ENCODE measurements at places on chromosomes 13 and 19.
A peak's percentile ranks its signal among the peaks of the same experiment; 100 is the strongest.

GRCh38 chr13:36766295-36766694 lies 52.7 kb upstream of the RFXAP start:
- DNase-seq: no peak

DNA sequence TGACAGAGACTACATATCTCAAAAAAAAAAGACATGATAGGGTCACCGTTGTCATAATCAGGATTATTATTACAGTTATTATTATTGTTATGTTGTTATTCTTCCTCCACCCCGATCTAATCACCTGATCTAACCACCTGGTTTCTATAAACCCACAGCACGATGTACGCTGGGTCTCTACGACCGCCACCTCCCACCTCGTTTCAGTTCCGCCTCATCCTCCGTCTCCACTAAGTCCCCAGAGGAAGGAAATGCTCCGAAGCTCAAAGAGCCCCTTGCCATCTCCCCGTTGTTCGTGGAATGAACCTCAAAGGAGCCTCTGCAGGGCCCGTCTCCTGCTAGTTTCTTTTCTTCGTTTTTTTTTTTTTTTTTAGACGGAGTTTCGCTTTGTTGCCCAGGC lies 15.9 kb upstream of the MEIS3 start:
- no peak for DNase-seq

- DNase-seq: no peak
Observed at GRCh38 chr13:98478189-98479129, 98.4 kb downstream of the STK24 start.

DNA sequence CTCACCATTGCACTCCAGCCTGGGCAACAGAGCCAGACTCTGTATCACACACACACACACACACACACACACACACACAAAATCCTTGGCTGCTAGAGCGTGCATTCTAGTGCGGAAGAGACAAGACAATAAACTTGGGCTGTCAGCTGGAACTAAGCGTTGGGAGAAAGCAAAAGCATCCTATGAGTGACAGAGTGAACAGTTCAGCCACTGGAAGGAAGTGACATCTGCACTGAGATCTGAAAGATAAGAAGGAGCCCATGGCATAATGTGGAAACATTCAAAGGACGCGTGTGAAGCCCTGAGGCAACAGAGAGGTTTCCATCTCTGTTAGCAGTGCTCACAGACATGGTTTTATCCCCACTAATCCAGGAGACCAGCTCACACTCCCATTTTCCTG lies 3.5 kb upstream of the SLC1A5 start:
- DNase-seq: no peak

- no peak for DNase-seq
Observed at GRCh38 chr19:35031072-35031881, 1.0 kb downstream of the SCN1B start.

DNA sequence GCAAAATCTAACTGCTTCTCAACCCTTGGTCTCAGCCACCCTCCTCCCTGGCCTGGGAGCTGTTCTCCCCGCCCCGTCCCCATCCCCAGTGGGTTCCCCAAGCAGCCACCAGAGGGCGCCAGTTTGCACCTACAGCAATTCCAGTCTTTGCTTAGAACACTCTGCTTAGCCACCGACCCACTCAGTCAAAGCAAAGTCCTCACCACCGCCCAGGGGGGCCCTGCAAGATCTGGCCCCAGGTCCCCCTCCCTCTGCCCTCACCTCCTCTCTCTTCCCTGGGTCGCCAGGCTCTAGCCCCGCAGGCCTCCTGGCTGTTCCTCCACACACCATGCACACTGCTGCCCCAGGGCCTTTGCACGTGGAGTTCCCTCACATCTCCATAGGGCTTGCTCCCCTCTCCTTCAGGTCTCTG lies 12.4 kb downstream of the TMEM143 start:
- DNase-seq: peak; percentile 18

DNA sequence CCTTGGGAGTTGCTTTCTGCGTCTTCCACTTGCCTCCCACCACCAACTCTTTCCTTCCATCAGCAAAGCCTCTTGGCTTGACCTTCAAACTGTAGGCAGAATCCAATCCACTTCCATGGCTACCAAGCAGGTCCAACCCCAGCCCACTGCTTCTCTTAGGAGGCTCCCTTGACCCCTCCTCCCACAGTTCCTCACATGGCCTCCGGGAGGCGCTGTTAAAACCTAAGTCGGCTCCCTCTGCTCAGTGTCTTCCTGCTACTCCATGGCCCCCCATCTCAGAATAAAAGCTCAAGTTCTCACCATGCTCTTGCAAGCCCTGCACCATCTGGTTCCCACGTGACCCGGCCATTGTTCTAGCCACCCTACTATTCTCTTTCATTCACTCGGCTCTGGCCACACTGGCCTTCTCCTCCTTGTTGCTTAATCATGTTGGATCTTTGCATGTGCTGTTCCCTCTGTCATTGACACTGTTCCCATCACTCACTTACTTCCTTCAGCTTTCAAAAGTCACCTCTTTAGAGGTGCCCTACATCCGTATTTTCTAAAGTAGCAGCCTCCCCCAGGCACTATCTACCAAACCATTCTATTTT lies 7.5 kb downstream of the IZUMO2 start:
- no peak for DNase-seq

DNA sequence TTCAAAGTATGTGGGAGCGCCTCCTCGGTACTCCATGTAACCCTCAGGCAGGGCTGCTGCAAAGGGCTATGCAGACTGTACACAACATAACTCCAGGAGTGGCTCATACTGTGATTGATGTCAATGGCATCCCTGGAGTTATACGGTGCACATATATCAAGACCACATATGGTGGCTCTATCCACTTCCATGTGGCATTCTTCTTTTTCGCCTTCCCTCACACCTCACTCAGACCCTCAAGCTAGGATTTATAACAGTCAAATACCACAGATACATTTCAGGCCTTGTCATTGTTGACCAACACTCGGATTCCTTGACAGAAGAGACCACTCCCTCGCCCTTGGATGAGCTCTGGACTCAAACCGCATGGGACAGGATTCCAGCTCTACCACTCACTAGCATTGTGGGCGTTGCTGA lies 11.3 kb upstream of the UBL3 start:
- no peak for DNase-seq

- no peak for DNase-seq
Observed at GRCh38 chr13:19181621-19182485, at the start of gene TUBA3C. TUBA3C (minus strand) TSS chr13:19181824; CDS start chr13:19181747, 77 bp downstream.

DNA sequence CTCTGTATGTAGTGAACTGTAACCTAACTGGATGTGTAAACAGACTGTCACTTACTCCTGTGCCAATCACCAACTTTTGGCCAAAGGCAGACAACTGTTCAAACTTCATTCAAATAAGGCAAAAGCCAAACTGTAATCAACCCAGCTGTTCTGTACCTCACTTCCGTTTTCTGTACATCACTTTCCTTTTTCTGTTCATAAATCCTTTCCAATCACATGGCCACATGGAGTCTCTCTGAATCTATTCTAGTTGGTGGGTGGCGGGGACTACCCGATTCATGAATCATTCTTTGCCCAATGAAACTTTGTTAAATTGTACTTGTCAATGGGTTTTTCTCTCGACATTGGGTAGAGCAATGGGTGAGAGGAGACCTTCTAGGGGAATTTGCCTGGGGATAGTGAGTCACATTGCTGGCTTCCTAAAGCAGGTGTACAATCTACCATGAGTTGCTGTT lies 178.3 kb upstream of the RFC3 start:
- DNase-seq: no peak

DNA sequence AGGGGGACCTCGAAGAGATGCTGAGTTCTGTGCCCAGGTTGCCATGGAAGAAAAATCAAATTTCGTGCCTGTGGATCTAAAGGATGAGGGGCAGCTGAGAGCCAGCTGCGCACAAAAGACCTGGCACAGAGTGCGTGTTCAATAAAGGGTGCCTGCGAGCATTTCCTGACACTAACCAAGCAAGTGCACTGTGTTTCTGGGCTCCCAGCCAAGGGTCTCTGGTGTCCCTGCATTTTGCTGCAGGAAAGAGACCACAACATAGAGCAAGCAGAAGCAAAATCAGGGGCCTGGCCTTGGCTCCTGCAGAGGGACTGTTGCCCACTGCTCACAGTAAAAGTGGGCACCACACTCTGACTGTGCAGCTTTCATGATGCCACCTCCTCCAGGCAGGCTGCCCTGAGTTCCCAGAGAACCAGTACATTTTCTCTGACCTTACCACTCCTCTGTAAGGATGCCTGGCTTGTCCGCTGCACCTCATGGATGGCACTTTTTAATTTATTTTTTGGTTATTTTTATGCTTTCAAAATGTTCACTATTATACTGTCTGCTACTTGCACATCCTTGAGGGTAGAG lies 70.8 kb upstream of the GPR12 start:
- DNase-seq: no peak

DNA sequence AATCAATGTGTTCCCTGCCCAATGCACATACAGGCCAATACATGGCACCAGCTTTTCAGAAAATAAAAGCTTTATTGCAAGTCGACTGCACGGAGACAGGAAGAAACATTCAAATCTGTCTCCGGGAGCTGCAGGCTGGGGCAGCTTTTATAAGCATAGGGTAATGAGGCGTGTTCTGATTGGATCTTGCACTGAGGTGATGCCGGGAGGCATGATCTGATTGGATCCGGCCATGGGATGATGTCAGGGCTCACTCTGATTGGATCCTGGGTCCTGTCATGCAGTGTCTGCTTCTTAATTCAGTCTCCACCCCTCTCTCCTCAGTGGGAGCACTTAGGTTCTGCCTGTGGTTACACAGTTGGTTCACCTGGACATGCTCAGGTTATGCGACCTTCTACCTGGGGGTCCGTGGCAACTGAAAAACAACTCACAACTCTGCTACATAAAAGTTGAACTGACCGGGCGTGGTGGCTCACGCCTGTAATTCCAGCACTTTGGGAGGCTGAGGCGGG lies 11.8 kb upstream of the FBN3 start:
- no peak for DNase-seq

- no peak for DNase-seq
Observed at GRCh38 chr19:30648866-30649862, 277.0 kb downstream of the ZNF536 start.

Data from substantia nigra (tissue), 51 donors.